ENCODE measurements at places on chromosomes 3 and 15. TPM values are rescaled to one million over a fixed set of nuclear protein-coding genes. Genes with fewer than 3 reads are reported as not detected.

DNA sequence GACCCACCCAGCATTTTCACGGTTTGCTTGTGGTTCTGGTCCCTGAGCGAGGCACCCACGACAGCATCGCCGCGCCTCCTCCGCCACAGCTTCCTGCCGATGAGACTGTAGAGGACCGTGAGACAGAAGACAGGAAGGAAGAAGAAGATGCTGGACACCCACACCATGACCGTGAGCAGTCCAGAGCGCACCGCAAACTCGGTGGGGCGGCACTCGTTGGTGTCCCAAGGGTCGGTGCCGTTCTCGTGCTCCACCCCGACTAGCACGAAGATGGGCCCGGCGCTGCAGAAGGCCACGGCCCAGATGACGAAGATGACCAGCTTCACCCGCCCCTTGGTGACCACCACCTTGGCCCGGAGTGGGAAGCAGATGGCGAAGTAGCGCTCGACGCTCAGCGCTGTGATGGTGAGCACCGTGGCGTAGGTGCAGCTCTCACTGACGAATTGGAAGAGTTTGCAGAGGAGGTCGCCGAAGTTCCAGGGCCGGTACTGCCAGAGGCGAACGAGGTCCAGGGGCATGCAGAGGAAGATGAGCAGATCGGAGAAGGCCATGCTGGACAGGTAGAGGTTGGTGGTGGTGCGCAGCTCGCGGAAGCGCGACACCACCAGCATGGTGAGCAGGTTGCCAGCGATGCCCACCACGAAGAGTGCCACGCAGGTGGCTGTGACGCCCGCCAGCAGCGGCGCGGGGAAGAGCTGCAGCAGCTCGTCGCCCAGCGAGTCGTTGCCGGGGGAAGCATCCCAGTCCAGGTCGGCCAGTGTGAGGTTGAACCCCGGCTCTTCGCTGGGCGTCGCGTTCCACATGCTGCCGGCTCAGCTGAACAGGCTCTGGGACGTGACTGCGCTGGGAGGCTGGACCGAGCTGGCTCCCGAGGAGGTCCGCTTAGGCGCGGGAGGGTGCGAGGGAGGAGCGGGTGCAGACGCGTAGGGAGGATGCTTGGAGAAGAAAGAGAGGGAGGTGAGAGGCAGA is at the start of gene GHSR:
Gene GHSR (minus strand): TSS at position 846 of the 969 bp plus-strand sequence. CDS start 43 bp downstream, at position 803.
- DNase-seq = no peak

GRCh38 chr3:186143250-186143649 is 34.4 kb upstream of the ETV5 start:
- no peak for DNase-seq

- no peak for DNase-seq
These were observed 6.6 kb downstream of the MAP2K5 start for GRCh38 chr15:67548862-67549651.

GRCh38 chr3:171711461-171712170 is 98.7 kb downstream of the PLD1 start:
- DNase-seq = no peak

DNA sequence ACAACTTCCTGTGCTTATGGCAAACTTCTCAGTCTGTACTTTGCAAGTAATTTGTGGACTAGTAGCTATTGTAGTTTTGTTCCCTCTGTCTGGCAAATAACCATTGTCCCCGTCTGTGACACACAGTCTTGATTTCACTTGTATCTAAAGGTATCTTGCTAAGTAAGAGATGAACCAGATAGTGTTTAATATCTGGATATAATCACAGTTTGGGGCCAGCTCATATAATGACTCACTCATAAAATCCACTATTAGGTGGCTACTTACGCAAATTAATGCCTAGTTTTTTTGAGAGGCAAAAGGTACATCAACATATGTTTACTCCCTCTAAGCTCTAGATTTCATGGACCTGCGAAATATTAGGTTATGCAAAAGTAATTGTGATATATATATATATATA is 30.4 kb downstream of the VGLL3 start:
- no peak for DNase-seq

GRCh38 chr3:15161133-15161532 is 44.9 kb upstream of the CAPN7 start:
- DNase-seq = no peak

DNA sequence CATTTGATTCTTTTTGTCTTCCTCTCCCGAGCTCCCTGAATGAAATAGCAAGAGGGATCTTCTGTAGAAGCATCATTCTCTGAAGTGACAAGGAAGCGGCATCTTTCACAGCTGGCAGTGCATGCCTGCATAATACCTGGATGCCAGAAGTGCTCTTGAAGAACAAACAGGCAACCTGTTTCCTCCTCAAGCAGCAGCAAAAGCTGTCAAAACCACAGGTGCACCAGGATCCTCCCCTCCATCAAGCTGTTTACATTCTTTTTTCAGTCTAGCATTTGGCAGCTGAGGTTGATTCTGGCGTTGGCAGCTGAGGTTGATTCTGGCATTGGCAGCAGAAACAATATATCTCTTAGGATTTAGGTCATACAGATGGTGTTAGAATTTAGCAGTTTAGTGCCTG is 979.0 kb downstream of the TUSC7 start:
- DNase-seq = no peak

DNA sequence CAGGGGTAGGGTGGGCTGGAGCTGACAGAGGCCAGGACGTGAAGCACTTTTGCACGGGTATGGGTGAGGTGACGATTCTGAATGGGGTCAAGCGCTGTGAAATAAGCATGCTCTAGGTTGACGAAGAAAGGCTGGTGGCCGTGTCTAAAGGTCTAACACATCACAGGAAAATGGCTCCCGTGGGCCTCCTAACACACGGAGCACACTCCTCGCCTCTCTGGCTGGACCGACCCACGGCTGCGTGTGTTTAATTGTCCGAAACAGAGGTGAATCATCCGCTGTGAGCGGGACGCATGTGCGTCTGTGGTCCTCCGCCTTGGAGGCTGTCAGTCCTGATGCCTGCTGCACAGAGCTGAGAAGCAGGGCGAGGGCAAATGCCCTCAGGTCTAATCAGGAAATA is 130.6 kb downstream of the NSMCE3 start:
- no peak for DNase-seq

DNA sequence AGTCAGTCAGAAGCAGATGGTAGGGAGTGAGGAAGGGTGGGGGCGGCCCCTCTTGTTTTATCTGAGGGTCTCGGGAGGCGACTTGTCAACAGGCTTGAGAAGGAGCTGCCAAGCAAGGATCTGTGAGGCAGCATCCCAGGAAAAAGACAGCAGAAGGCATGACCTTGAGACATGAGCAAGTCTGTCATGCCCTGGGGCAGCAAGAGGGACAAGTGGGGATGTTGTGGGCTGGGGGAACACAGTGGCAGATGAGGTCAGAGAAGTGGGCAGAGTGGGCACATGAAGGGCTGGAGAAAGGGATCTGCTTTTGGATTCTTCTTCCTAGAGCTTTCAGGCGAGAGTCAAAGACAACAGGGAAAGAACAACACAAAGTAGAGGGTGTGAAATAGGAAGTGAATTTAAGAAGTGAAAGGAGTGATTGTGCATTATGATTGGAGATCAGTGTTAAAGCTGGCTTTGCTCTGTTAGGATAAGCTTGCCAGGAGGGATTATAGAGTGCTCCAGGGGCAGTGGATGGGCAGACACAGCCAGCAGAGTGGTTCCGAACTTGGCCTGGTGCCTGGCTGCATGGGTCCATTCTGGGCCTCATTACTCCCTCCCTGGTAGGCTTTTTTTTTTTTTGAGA is 73.3 kb downstream of the USP13 start:
- DNase-seq = no peak

GRCh38 chr3:105274958-105275357 is 91.8 kb upstream of the ALCAM start:
- DNase-seq = no peak

DNA sequence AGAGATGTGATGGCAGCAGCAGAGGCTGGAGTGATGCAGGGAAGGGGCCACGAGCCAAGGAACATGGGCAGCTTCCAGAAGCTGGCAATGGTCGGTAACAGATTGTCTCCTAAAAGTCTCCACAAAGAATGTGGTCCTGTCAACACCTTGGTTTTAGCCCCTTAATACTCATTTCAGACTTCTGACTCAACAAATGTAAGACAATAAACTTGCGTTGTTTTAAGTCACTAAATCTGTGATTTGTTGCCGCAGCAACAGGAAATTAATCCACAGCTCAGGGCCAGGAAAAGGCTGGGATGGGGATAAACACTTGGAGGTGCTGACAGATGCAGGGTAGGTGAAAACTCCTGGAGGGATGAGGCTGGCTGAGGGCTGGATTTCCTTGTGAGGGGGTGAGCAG is 69.9 kb downstream of the OXNAD1 start:
- no peak for DNase-seq

DNA sequence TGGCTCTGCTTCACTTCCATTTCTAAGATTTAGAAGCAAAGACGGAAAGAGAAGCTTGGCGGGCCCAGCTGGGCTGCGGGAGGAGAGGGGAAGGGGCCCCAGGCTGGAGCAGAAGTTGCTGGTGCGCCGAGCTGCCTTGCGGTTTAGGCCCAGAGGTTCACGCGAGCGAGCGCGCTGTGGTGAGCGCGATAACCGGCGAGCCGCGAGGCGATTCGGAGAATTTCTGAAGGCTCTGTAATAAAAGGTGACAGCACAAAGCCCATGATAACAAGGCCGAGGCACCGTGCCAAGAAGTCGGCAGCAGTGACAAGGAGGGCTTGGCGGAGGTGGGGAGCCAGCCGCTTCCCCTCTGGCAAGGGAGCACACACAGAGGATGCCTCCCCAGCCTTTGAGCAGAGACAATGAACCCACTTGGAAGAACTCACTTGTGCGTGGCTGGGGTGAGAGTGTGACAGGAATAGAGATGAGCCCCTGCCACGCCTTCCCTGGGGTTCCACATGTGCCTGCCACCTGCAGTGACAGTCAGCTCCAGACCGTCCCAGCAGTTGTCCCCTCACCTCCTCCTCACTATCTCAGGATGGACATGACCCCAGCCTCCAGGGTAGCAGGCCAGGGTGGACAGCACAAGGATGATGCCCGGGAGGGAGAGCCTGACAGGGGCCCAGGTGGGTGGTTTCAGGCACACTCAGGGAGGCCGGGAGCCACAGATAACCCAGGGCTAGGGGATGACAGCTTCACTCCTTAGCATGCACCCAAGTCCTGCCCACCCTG is 315.2 kb downstream of the UACA start:
- DNase-seq = peak; percentile 30

Gene BFSP2
- not detected for polyA plus RNA-seq
